GM04503 (cell line): ENCODE measurements at places on chromosomes 6 and 20.

DNA sequence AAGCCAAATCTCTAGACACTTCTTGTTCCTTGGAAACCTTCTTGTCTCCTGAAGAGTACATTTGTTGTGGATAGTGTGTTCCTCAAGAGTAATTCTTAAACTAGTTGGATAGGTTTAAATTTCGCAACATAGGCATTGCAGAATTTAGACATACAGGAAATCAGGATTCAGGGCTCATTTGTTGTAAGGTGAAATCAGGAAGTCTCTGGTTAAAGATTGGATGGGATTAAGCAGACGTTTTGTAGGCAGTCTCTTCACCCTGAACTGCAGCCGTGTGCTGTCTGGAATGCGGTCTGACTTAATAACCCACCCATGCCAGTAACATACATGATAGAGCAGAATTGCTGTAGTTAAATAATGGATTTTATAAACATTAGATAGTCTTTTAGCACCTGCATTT is 21.7 kb downstream of the HIVEP1 start:
- no peak for DNase-seq

DNA sequence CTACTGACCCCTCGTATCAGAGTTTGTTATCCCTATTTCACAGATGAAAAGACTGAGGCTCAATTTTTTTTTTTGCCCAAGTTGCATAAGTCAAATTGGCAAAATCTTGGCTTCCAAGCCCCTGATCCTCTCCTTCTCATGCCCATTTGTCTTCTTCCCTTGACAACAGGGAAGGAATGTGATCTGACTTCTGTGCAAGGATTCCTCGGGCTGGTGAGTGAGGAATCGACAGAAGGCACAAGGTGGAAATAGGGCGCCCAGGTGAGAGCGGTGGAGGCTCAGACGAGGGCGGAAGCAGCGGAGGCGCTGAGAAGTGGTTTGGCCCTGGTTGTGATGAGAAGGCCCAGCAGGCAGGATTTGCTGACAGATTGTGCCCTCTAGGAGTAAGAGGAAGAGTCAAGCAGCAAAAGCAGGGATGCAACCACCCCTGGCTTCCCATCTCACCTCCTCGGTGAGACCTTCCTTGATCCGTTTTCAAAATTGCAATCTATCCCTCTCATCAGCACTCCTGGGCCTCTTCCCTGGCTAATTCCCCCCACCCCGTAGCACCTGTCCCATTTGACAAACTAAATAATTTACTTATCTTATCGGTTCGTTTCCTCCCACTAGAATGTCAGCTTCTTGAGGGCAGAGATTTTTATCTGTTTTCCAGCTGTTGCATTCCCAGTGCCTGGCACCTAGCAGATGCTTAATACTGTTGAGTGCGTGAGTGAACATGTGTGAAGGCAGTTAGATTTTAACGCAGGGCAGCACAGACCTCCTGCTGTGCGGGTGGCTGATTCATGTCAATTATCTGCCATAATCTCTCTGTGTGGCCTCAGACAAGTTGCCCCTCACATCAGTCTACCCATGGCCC is 3.7 kb upstream of the SIRPA start:
- no peak for DNase-seq

- no peak for DNase-seq
Measured at GRCh38 chr6:82441047-82441855, 77.6 kb downstream of the TPBG start.

DNA sequence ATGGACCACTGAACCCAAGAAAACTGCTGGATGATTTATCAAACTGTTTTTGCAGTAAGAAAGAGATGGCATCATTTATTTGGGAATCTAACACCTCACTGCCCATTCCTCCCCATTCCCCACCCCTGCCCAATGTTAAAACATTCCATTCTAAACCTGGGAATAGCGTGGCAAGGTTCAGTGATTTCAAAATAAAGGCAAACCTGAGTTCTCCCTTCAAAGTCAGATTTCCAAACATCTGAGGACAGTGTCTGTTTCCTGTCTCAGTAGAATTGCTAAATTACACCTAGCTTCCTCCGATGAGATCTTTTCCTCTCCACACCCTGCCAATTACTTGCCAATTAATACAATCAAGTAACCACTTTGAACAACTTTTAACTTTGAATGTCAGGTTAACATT is 127.4 kb upstream of the ARMC2 start:
- DNase-seq: no peak

DNA sequence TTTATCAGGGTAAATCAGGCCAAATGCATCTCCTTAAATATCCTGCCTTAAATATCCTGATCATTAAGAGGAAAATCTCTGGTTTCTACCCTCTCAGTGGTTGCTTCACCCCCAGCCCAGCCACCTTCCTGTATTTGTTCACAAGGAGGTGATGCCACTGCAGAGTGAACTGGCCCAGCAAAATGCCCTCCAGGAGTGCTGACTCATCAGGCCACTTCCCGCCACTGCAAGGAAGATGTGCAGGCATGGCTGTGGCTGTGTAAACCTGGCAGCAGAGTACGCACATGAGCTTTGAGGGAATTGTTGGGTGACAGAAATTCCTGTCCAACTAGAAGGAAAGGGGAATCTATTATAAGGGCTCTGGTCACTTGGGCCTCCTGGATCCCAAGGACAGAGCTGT is 13.8 kb downstream of the NQO2 start:
- DNase-seq: no peak
